Stimulated activated CD4-positive, alpha-beta T cell treated with anti-CD3 and anti-CD28 coated beads, Interleukin-15, amount 100 ng/mL, for 48 hours (primary cell): ENCODE measurements at places on chromosomes 7 and 10.
A peak's percentile ranks its signal among the peaks of the same experiment; 100 is the strongest.

GRCh38 chr10:130025811-130026485 lies 61.9 kb upstream of the EBF3 start:
- DNase-seq, result no peak

DNA sequence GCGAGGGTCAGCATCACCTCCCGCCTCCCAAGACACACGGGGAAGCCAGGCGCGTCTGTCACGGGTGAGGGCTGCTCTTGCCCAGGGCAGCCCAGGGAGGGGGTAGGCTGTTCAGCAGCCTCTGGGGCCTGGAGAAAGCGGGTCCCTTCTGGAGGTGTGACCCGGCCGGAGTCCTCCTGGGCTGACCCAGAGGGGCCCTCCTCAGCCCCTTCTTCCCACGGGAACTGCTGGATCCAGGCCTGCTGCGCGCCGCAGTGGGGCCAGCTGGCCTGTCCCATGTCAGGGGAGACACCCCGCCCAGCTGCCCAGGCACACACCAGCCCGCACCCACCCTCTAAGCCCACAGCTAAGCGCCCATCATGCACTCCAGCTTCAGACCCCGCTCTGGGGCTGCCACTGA lies 41.8 kb downstream of the INSIG1 start:
- DNase-seq, result no peak

- no peak for DNase-seq
Observed at GRCh38 chr7:81013083-81013817, 94.4 kb upstream of the SEMA3C start.

DNA sequence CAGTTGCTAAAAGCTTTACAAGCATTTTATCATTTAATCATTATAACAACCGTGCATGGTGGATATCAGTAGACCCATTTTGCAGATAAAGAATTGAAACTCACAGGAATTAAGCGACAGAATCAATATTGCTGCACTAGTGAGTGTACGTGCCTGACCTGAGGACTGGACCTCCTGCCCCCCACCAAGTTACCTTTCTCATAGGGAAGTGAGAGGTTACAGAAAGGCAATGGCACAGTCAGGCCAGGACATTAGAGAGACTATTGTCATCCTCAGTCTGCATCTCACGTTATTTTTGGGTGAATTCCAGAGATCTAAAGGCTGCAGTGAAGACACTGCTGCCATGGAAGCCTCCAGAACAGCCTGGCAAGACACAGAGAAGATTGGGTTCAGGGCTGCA lies 80.9 kb downstream of the WDFY4 start:
- DNase-seq, result no peak

GRCh38 chr10:71921324-71922027 lies 42.7 kb upstream of the CHST3 start:
- DNase-seq, result no peak

DNA sequence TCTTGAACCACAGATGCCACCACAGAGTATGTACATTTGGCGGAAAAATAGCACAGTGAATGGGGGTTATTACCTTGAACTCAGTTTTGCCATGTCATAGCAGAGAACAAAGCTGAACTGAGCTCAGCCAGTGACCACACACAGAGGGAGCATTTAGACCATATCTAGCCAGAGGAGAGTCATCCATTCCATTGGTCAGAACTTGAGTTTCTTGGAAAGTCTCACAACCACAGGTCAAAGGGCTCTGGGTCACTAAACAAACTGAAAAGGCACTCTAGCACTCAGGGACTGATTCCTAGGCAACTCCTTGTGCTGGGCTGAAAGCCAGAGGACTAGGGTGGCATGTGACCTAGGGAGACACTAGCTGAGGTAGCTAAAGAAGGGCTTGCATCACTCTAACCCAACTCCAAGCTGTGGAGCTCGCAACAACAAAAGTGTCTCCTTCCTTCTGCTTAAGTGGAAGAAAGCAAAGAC lies 239.7 kb upstream of the SEMA3D start:
- no peak for DNase-seq

DNA sequence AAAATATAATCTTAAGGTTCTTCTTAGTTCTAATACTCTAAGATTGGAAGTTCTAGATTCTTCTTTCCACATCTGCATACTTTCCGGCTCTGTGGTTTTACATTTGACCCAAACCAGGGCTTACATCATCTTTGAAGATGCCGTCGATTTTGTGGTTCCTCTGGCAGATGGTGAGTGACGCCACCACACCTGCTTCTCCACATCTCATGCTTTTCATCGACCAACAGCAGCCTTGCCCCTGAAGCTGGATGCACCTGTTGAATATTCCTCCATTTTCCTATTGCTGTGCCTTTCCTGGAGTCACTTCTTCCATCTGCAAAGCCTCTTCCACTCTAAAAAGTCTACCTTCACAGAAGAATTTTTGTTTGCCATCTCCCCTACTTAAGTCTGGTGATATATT lies 121.3 kb downstream of the PRKCQ start:
- DNase-seq, result no peak

DNA sequence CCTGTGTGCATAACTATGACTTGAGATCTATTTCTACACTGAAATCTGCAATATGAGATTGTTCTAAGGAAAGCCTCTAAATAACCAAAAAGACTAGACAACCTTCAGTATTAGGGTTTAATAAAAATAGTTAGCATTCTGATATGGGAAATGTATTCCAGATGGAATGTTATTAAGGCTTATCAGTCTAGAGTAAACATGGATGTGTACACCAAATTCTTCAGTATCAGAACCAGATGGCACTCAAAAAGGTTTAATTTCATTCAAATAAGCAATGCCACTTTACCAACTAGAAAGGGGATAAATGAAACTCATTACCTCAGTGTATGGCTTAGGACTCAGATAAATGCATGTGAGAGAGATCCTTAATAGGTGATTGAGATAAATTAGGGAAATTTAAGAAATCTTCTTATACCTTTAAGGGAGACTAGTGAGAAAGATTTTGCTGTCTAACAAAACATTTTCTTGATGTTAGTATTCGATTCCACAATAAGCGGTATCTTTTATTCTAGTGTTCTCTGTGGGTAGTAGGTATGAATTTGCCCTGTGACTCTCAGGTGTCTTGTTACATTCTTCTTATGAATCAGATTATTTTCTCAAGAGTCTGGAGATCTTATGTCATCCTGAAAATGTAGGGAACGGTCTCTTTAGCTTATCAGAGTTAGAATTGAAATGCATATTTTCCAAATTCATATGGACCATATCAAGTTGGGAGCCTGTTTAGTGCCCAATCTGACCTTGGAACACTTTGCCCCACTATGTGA lies 159.2 kb downstream of the PRKG1 start:
- DNase-seq, result no peak

DNA sequence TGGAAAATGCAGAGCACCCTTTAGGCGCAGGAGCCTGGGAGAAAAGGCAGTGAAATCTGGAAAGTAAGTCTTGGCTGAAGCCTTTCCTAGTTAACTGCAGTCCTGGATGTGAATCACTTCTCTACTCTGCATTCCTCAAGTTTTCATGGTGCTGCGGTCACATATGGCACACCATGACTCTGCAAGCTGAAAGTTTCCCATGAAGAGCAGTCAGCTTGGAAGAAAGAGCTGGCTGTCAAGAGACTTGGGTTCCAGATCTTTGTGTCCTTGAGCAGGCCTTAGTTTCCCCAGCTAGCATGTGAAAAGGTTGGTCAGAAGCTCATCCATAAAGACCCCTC lies 548.3 kb downstream of the SORCS3 start:
- no peak for DNase-seq

GRCh38 chr10:3310016-3310784 lies 137.6 kb upstream of the PITRM1 start:
- DNase-seq, result no peak

DNA sequence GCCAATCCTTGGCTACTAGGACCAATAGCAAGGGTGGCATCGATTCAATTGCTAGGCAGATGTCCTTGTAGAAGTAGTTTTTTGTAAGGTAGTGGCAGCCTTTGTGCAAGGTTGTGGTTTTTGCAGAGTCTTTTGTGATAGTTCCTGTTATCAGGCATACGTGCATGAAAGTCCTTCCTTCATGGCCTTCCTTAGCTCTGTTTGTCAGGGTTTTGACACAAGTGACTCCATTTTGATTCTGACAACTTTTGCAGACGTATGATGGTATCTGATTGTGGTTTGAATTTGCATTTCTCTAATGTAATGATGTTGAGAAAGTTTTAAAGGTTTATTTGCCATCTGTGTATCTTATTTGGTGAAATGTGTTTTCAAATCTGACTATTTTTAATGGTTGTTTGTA lies 71.8 kb upstream of the SYPL1 start:
- no peak for DNase-seq

GRCh38 chr7:157490465-157490912 lies 153.7 kb downstream of the DNAJB6 start:
- DNase-seq, result peak; percentile 41

DNA sequence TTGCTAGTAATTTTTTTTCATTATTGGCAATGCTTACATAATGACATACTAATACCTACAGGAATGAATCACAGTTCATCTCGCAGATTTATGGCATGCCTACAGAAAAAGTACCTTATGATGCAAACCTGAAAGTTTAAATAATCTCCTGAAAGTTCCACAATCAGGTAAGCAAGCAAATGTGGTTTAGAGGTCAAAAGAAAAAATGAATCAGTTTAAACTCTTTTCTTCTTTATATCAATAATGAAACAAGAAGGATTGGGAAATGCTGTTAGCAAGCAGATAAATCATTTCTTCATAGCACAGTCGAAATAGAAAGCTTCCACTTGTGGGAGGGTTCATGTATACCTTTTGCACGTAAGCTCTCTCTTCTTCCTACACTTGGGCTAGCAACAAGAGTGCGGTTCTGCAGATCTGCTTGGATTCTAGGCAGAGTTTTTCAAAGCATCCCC lies 53.7 kb upstream of the MTPN start:
- DNase-seq, result no peak

DNA sequence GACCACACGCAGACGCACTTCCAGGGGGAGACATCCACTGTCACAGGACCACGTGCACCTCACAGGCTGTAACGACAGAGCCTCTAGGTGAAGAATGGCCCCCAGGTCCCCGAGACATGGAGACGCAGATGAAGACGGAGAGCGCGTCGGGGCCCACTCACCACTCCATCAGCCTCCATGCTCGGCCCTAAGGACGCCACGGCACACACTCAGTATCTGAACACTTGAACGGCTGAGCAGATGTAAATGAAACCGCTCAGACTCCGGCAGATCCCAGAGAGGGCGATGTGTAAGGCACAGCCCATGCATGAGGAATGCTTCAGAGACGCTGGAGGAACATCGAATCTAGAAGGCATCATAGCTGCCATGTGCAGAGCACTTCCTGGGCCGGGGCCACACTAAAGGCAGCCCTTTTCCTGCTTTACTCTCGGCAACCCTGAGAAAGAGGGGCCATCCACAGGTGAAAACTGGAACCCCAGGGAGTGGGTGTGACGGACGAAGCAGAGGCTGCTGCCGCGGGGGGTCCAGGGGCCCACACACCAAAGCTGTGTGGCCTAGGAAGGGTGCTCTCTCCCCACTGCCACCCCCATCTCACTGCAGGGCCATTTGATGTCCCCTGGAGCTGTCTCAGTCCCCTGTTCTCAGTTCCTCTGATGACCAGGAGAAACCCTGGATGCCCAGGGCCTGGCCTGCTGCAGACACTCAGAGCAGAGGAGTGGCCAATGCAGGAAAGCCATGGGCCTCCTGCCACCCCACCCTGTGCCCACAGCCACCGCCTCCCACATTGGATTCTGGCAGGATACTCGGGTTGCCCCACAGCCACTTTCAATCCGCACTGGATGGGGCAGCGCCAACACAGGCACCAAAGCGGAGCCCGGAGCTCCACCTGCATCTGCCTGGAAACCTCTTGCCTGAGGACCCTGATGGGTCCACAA lies 253.8 kb downstream of the MAD1L1 start:
- DNase-seq, result no peak

GRCh38 chr7:113936982-113937381 lies 18.2 kb upstream of the PPP1R3A start:
- no peak for DNase-seq

GRCh38 chr10:111999915-112000302 lies 183.7 kb downstream of the GPAM start:
- no peak for DNase-seq

- DNase-seq, result no peak
Observed at GRCh38 chr7:4742852-4743251, 32.6 kb upstream of the AP5Z1 start.

DNA sequence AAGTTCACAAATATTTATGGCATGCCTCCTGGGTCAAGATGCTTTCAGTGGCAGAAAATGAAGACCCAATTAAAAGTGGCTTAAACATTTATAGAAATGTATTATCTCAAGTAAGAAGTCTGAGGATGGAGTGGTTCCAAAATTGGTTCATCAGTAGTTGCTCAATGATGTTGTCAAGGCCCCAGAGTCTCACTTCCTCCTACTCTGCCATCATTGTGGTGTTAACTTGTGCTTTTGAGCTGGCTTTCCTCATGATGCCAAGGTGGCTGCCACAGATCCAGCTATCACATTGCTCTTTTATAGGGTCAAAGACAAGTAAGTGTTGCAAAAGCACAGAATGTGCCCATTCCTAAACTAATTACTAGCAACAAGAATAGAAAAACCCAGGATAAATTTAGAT lies 404.6 kb upstream of the NRP1 start:
- DNase-seq, result no peak

DNA sequence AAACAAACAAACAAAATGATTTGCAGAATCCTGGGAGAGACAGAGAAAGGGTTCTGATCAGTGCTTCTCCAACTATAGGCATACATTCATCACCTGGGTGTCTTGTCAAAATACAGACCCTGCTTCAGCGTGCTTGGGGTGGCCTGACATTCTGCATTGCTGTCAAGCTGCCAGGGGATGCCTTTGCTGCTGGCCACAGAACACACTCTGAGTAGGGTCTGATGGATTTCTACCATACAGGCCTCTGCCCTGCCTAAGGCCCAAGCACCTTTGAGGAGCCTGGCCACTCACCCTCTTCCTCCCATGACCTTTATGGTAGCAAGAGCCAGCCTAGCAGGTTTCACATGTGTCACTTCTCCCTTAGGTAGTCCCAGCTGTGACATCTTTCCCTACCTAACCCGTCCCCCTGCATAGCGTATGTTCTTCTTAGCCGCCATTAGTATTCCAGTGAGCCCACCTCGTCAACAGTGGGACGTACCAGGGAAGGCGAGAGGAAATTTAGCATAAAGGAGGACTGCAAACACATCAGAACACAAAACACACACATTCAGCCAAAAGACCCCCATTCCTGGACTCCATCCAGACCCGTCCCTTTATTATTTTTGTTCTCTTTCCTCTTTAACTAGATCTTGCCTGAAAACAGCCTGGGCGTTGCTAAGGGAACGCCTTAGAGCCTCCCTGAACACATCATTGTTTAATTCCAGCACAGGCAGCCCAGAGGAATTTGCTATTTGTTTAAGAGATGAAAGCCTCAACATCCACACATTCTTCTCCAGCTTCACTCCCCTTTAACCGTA lies 43.9 kb upstream of the PODXL start:
- DNase-seq, result no peak

DNA sequence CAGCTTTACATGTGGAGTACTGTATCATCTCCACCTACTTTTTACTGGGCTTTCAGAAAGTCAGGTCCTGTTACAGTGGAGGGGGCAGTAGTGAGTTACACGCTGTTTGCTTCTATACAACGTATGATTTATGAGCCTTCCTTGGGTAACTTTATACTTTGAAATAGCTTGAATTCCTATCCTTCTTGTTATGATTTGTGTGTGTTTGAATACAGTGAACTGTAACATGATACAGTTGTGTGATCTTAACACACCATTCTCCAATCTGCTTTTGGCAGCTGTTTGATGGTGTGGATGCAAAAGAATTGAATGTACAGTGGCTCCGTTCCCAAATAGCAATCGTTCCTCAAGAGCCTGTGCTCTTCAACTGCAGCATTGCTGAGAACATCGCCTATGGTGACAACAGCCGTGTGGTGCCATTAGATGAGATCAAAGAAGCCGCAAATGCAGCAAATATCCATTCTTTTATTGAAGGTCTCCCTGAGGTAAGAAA lies 41.7 kb downstream of the SP8 start:
- no peak for DNase-seq

- no peak for DNase-seq
Observed at GRCh38 chr10:101777619-101778145, 1.8 kb upstream of the FGF8 start.
